Activated naive CD8-positive, alpha-beta T cell treated with anti-CD3 and anti-CD28 coated beads, Interleukin-2, amount 50 U/mL, for 24 hours (primary cell): ENCODE measurements at places on chromosomes 2 and 18.
A peak's percentile ranks its signal among the peaks of the same experiment; 100 is the strongest.

- DNase-seq, result no peak
Observed at GRCh38 chr18:43533371-43533770, 256.1 kb upstream of the SYT4 start.

- peak; percentile 42 for DNase-seq
Observed at GRCh38 chr2:26396734-26397298, 4.9 kb upstream of the DRC1 start.

DNA sequence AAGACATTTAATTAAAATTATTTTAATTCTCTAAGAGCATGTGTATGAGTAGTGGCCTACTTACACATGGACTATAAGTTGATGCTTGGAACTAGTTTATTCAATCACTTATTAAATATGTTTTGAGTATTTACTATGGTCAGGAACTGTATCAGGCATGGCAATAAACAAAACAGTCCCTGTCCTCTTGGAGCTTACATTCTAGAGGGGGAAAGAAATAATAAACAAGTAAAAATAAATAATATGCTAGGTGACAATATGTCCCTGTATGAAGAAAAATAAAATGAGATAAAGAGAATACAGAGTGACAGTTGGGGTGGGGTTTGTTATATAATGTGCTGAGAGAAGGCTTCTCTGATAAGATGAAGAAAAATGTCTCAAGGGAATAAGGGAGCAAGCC lies 74.5 kb downstream of the MYO3B start:
- DNase-seq, result no peak

GRCh38 chr2:143426296-143426695 lies 297.1 kb downstream of the ARHGAP15 start:
- DNase-seq, result no peak

GRCh38 chr2:70011335-70011734 lies 49.9 kb upstream of the ASPRV1 start:
- DNase-seq, result no peak

DNA sequence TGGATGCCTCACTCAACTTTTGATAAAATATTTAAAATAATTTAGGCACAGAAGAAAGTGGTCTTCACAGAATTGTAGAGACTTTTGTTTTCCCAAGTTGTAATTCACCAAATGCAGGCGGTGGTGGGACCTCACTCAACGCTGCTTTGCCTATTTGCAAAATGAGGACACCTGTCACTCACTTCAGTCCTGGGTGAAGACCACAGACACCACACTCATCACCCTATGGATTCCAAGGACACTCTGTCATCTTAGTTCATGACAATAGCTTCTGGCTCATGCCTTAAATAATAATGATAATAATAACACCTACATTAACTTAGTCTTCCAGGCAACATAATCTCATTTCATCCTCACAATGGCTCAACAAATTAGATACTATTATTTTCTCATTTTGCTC lies 234.4 kb downstream of the RNF152 start:
- no peak for DNase-seq

DNA sequence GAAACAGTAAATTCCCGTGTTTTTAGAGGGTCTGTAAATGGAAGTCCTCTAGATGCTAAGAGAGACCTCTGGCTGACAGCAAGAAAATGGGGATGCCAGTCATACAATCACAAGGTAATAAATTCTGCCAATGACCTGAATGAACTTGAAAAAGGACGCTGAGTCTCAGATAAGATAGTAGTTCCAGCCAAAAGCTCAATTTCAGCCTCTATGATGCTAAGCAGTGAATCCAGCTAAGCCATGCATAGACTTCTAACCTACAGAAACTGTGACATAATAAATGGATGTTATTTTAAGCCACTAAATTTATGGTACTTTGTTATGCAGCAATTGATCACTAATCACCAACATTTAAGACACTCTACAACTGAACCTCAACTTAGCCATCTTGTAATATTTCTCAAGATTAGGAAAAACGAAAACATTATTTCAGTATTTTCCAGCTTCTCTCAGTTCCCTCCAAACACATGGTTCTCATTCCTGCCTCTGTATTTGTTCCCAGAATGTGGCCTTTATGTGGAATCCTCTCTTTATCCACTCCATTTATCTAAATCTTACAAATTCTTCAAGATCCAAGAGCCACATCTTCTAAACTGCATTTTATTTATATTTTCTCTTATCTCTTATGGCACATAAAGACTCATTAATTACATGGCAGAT lies 331.1 kb downstream of the GULP1 start:
- no peak for DNase-seq
